Lung (tissue), 17 donors: ENCODE measurements at places on chromosomes 11 and 22. TPM values are rescaled to one million over a fixed set of nuclear protein-coding genes. Genes with fewer than 3 reads are reported as not detected.
A peak's percentile ranks its signal among the peaks of the same experiment; 100 is the strongest.

DNA sequence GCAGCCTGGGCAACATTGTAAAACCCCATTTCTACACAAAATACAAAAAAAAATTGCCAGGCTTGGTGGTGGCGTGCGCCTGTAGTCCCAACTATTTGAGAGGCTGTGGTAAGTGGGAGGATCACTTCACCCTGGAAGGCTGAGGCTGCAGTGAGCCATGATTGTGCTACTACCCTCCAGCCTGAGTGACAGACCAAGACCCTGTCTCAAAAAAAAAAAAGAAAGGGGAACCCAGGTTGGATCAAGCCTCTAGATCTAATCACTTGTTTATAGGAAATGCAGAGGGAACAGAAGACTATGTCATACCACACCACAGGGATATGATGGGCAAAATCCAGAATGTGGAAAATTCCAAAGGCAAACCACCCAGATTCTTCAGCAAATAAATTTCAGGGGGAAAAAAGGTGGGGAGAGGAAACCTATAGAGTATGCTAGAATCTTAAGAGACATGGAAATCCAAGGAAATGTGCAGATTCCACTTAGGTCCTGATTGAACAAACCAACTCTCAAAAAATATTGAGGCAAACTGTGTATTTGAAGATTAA is 16.5 kb upstream of the MALAT1 start:
- no peak for DNase-seq

- DNase-seq = no peak
Observed at GRCh38 chr11:119024430-119025098, 6.0 kb downstream of the TRAPPC4 start.

- DNase-seq = no peak
Observed at GRCh38 chr11:6646071-6646470, 9.5 kb downstream of the DCHS1 start.

DNA sequence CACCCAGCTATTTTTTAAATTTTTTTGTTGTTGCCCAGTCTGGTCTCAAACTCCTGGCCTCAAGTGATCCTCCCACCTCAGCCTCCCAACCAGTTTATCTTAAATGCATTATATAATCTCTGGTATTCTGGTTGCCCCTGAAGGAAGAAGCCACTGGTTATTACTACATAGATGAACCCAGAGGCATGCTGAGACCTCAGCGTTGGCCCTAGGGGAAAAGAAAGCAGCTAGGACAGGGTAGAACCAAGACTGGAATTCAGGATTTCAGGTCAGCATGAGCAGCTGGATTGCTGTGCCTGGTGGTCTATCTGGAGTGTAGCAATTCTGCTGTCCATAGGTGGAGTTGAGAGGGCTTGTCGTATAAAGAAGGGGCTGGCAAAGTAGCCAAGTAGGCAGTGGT is 67.2 kb downstream of the PARVA start:
- DNase-seq = no peak

GRCh38 chr11:86595451-86595850 is 77.0 kb downstream of the ME3 start:
- no peak for DNase-seq

- peak; percentile 44 for DNase-seq
Observed at GRCh38 chr22:42269432-42270175, 849 bp downstream of the TCF20 start.

DNA sequence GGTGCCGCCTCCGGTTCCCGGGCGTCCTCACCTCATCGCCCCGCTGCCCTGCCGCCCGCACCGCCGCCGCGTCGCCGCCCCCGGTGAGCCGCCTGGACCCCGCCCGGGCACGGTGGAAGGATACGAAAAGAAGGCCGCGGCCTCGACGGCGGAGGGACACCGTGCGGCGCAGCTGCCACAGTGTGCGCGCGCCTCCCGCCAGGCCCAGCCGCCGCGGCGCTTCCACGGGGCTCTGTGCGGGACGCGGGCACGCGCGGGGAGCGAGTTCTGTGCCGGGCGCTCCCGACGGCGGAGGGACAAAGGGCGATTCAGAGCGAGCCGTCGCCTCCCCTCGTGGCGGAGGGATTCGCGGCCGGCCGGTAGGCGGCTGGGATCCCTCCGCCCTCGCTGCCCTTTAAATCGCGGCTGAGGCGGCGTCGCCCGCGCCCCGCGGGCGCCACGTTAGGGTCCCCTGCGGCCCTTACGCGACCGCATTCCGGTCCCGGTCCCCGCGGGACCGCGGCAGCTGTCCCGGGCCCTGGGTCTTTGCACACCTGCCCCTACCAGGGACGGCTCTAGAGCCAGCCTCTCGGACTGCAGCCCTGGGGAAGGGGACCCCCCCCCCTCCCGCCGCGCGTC is 568 bp upstream of the KMT5B start:
- peak; percentile 99 for DNase-seq

DNA sequence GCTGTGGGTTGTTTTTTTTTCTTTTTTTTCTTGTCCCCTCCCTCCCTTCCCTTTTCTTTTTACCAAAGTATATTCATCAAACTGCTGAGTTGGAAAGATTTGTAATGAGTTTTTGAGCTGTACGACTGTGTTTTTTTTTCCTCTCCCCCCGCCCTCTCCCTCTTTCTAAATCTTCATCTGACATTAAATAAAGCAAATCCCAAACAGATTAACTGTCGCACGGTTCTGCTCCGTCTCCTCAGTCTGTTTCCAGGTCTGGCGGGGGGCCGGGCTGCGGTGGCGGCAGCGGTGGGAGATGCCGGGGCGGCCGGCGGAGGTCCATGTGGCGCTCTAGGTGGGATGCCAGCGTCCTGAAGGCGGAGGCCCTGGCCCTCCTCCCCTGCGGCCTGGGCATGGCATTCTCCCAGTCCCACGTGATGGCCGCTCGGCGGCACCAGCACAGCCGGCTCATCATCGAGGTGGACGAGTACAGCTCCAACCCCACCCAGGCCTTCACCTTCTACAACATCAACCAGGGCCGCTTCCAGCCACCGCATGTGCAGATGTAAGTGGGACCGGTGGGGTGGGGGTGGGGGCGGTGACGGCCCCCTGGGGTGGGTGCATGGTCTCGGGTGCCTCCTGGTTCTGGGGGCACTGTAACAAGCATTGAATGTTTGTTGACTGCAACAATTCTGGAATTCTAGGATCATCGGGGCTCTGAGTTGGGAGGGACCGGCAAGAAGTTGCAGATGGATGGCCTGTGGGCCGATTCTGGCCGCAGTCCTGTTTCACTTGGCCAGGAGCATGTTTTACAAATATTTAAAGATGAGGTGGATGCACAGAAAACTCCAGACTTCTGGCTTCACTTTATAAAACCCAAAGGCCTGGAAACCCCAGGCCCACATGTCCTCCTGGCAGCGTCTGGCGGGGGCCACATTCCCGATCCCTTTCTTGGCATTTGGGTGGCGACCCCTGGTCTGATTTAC is 13.1 kb downstream of the MPPED1 start:
- no peak for DNase-seq

GRCh38 chr11:35725885-35726284 is 63.3 kb downstream of the TRIM44 start:
- no peak for DNase-seq

GRCh38 chr11:56843816-56844215 is 95.3 kb upstream of the OR9G4 start:
- DNase-seq = no peak

Gene LYVE1
- 70.8 TPM for total RNA-seq

Gene C22orf31
- total RNA-seq = not detected

Gene JAML
- total RNA-seq = 29.3 TPM
